Activated T-helper 1 cell treated with anti-CD3 and anti-CD28 coated beads, Interleukin-12 subunit alpha, Interleukin-12 subunit beta, Interleukin-2, Interleukin-4 antibody, amounts not matched to agents 30 ng/mL and 10 ng/mL and 1 ng/mL, durations not matched to agents 14 hours and 24 hours and 36 hours (primary cell): ENCODE measurements at places on chromosomes 3 and 15. TPM values are rescaled to one million over a fixed set of nuclear protein-coding genes. Genes with fewer than 3 reads are reported as not detected.

FANCD2OS gene
- total RNA-seq, result not detected in 2 replicates

NOP10 gene
- 257 and 267 TPM in 2 replicates for total RNA-seq

P2RY14 gene
- 7.7 and 9.4 TPM in 2 replicates for total RNA-seq

LOXL1 gene
- total RNA-seq, result 0.34 and 1.3 TPM in 2 replicates

TRIM42 gene
- not detected in 2 replicates for total RNA-seq

CD200 gene
- 141 TPM in 2 replicates for total RNA-seq

ARL14 gene
- total RNA-seq, result not detected in 2 replicates

ADAMTS17 gene
- total RNA-seq, result 0.83 and 1.3 TPM in 2 replicates
